ENCODE measurements at places on chromosomes 2 and 18.

- DNase-seq, result no peak
These were observed 249.8 kb downstream of the CYP26B1 start for GRCh38 chr2:71897836-71898235.

DNA sequence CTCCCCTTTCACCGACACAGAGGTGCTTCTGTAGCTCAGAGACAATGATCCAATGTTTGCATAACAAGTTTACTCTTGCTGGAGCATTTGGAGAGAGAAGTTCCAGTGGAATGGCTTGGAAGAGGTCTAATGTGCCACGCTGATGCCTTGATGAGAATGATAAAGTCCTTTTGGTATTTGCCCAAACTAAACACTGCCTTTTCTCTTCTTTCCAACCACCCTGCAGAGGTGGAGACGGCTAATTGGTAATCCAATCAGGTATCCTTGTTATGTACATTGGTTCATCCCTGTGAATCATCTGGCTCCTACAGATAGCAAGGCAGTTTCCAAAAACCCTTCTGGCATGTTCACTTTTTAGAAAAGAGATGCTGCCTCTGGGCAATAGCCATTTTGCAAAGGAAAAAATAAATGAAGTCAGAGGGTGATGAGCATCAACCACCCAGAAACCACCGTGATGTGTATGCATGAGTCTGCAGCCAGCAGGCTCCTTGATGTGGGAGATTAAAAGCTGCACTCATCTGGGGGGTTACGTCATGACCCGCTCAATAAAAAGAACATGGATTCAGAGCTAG lies 40.6 kb downstream of the KIAA2012 start:
- peak; percentile 89 for DNase-seq

DNA sequence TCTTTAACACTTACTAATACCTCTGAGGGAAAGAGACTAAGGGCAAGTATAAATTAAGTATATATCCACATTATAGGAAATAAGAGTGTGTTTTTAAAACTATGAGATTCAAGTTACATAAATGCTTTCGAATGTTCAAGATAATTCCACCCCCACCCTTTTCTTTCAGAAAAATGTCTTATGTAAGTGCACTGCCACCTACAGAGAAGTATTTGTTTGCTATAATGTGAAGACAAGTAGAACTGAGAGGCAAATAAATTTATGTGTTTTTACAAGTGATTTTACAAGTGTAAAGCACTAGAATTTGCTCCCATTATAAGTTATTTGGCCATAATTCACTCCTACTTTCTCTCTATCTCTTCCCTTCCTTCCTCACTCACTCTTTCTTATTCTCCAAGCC lies 99.9 kb upstream of the CRACDL start:
- no peak for DNase-seq

GRCh38 chr2:19574778-19575260 lies 216.4 kb upstream of the OSR1 start:
- DNase-seq, result peak; percentile 90

GRCh38 chr2:144508172-144508851 lies 11.6 kb downstream of the ZEB2 start:
- no peak for DNase-seq

All from fibroblast of skin of right quadriceps (primary cell).